ENCODE measurements at places on chromosomes 11 and 22.

GRCh38 chr11:124937336-124937935, 1.6 kb upstream of the HEPACAM start:
- DNase-seq: no peak

- DNase-seq: no peak
These were observed 16.7 kb downstream of the PHLDA2 start for GRCh38 chr11:2912498-2912897.

DNA sequence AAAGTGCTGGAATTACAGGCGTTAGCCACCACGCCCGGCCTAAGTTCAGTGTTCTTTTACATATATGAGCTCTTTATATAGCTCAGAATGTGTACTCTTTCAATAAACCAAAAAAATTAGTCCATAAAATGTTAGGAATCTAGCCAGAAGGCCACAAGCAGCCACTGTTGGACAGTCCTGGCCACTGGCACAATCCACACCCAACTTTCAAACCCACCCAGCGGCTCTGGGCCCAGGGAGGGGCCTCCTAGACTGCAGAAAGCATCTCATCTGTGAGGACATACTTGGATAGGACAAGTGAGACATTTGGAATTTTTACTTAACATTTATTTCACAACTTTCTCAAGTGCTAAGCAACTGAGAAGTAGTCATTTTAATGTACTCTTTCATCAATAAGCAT, 6.4 kb downstream of the PACSIN2 start:
- no peak for DNase-seq

GRCh38 chr11:62391642-62392425, 27.0 kb upstream of the SCGB1A1 start:
- DNase-seq: no peak
